Brain microvascular endothelial cell (primary cell): ENCODE measurements at places on chromosomes 6 and 20.

GRCh38 chr6:130018744-130019325 is 454 bp downstream of the L3MBTL3 start:
- no peak for DNase-seq

GRCh38 chr20:50805349-50805684 is 10.5 kb downstream of the BCAS4 start:
- no peak for DNase-seq

GRCh38 chr6:37097335-37097734 is 72.6 kb upstream of the PIM1 start:
- DNase-seq = no peak

DNA sequence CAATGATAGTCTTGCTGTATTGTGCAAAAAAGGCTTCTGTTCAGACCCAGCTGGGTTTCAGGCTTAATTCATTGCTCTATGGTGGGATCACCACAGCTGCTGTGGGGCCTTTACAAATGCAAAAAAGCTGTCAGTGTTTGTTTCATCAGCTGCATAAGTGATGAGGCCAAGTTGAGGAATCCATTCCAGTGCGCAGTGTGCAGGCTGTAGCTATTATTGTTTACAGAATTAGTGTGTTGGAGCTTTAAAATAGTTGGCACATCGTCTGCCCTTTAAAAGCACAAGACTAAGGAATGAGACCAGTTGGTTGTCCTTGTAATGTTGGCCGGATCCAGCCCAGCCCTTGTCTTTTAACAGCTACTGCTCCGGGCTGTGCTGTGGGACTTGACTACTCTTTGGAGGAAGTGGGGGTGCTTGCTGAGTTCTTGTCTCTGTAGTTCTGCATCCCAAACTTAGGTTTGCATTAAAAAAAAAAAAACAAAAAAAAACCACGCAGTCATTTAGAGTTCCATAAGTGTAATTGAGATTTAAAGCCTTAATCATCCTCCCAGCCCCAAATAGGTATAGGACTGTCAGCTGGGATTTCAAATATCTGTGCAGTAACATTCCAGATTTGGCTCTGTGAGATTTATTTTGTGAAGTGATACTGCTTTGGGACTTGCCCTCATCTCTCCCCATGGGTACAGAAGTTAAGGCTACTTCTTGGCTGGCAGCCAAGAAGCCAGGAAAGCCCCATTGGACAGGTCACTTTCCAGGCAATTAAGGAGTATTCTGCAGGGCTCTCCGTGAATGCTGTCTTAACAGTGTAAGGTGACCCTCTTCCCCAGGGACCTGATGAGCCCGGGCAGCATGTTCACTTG is 19.3 kb downstream of the JARID2 start:
- DNase-seq = no peak

DNA sequence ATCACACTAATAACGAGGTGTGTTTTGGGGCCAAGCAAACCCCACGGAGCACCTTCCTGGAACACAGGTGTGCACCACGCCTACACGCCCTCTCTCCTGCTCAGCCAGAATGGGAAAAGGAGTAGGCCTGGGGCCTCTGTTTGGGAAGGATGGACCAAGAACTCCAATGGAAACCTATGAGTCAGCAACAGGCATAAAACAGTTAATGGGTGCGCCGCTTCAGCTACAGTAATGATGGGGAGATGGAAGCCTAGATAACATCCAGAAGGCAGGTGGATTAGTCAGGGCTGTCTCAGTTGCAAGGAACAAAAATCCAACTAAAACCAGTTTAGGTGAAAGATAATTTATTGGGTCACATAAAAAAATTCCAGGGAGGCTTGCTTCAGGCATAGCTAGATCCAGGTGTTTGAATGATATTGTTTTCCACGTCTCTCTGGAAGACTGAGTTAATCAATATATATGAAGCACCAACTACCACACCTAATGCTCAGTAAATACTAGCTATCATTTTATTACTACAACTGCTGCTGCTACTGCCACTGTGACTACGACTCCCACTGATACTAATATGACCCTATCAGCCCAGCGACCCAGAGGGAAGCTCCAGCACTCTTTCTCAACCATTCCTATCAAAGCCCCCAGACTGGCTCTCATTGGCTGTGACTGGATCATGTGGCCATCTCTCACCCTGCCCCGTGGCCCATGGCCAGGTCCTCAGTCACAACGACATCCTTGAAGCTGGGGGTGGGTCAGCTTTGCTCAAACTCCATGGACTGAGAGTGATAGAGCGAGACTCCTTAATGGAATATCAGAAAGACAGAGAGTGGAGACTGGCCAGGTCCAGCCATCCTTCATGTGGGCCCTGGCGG is 155.2 kb upstream of the PTPN1 start:
- DNase-seq = no peak

- DNase-seq = no peak
Measured at GRCh38 chr20:50528804-50529351, 18.7 kb downstream of the PTPN1 start.

DNA sequence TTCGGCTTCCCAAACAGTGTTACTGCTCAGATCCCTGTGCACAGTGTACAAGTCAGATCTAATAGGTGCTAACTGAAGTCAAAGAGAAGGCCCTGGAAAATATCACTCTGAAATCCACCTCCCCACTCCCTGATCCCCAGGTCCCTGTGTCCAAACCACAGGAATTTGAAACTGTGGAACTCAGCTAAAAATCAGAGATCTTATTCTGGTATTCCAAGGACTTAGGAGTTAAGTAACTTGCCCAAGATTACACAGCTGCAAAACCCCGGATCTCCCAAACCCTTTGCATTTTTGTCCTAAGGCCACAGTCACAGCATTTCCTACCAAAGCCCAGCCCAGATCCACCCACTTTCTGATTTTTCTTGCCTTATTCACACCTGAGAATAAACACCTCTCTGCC is 32.3 kb upstream of the SLC23A2 start:
- no peak for DNase-seq

- DNase-seq = no peak
Measured at GRCh38 chr6:2384528-2384927, 139.1 kb upstream of the GMDS start.

DNA sequence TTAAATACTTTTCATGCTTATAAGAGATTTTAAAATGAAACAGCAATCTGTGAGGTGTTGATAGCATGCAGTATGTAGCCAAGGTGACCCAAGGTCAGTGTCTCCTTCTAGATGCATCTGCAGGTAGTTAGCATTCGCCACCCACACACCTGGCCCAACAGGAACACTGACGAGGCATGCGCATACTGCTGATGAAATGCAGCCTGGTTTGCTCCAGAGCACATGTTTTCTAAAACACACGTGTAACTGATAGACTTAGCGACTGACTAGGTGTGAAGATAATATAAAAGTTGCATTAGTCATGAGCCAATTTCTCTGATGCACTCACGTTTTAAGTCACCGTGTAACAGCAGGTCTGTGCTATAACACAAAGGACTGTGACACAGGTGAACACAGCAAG is 77.1 kb upstream of the RPS6KA2 start:
- DNase-seq = no peak

DNA sequence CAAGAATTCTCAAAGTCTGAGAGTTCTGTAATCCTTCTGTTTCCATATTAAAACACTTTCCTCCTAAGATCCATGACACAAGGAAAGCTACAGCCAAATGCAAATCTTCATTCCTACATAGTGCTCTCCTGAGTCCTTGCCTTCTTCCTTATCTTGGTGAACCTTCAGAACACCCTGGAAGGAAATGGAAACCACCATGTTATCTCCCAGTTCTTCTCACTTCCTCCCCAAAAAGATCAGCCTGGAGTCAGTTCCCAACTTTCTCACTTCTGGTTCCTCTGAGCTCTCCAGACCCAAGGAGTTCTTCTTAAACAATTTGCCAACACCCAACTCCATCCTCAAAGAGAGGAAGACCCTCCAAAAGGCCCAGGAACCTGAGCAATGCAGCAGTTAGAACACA is 193.3 kb upstream of the CCN2 start:
- no peak for DNase-seq

DNA sequence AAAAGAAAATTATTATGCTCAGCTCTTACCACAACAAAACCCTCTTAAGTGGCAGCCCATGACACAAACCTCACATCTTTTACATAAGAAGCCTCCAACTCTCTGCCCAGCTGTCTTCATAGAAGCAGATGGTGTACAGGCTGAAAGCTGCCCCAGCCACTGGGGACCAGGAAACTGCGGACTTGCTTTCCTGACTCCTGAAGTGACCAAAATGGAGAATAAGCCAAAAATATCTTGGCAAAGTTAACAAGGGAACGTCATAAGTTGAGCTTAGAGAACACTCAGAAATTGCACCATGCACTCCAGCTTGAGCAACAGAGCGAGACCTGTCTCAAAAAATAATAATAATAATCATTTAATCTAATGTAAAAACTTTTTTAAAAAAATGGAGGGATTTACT is 160.3 kb upstream of the CDYL start:
- no peak for DNase-seq

- no peak for DNase-seq
Measured at GRCh38 chr6:17817763-17818162, 111.0 kb upstream of the NUP153 start.

DNA sequence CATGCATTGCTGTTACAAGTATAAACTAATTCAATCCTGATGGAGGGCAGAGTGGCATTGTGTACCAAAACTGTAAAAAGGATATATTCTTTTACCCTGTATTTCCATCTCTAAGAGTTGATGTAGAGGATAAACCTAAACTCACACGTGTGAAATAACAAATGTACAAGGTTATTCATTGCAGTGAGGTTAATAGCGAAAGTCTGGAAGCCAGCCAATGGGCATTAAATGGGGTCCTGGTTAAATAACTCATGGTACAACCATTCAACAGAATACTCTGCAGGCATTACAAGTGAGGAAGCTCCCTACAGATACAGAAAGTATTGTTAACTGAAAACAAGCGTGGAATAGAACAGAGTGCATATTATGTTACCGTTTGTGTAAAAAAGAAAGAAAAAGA is 56.9 kb downstream of the BCAS1 start:
- no peak for DNase-seq

- DNase-seq = no peak
Measured at GRCh38 chr6:14549304-14549770, 431.8 kb downstream of the CD83 start.

DNA sequence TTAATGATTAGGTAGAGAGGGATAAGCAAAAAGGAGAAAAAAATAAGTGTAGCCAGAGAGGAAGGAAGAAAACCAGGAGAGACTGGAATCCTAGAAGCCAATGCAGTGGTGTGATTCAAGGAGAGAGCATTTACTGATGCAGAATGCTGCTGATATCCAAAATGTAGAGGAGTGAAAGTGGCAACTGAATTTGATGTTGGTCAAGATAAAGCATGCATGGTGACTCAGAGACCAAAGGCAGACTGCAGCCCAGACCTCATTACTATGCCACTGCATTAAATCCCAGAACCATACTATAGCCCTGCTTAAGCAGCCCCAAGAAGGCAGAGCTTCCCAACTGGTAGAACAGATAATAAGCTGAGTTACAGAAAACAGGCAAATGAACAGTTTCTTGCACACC is 15.8 kb downstream of the KLHL32 start:
- no peak for DNase-seq

DNA sequence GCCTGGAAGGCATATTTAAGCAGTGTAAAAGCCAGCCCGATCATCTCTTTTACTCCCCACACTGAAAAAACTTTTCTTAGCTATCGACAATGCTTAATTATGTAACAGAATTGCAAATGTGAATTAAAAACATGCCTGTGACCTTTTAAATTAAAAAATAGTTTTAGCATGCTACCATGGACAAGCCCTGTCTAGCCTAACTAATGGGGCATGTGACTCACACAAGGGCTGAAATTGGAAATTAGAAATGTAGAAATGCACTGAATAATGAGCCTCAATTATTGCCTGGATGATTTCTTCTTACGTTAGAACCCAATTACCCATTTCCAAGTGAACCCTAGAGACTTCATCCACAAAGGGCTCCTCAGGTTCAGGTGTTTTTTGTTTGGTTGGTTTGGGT is 82.7 kb downstream of the SIM1 start:
- DNase-seq = no peak
